ENCODE measurements at places on chromosomes 1 and 21. TPM values are rescaled to one million over a fixed set of nuclear protein-coding genes. Genes with fewer than 3 reads are reported as not detected.

DNA sequence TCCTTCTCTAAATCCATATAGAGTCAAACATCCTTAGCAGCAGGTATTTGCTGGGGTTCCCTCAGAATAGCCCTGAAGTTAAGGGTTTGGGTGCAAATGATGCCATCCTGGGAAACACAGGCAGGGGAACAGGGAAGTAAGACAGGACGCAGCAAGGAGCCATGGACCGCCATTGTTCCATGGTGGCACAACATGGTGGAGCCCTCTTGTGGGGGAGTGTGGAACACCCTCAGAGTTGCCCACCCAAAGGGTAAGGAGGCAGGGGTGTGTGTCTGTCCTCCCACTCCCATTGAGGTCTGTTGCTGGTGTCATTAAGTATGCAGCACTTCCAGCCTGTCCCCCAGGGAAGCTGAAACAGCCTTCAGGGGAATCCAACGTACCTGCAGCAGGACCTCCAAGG lies 20.4 kb upstream of the RCAN1 start:
- no peak for DNase-seq

DNA sequence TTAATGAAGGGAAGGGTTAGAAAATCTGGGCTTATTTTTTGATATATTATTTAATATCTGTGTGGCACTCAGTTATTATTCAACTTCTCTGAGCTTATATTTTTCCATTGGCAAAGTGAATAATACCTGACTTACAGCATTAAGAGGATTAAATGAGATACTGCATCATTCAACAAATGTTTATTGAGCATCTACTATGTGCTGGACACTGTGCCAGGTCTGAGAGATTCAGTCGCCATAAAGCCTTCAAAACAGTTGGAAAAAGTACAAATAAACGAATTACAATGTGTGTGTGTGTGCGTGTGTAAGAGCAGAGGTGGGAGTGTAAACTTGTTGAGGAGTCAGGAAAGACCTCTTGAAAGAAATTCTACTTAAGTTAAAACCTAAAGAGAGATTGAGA lies 87.9 kb upstream of the CD53 start:
- DNase-seq, result no peak

DNA sequence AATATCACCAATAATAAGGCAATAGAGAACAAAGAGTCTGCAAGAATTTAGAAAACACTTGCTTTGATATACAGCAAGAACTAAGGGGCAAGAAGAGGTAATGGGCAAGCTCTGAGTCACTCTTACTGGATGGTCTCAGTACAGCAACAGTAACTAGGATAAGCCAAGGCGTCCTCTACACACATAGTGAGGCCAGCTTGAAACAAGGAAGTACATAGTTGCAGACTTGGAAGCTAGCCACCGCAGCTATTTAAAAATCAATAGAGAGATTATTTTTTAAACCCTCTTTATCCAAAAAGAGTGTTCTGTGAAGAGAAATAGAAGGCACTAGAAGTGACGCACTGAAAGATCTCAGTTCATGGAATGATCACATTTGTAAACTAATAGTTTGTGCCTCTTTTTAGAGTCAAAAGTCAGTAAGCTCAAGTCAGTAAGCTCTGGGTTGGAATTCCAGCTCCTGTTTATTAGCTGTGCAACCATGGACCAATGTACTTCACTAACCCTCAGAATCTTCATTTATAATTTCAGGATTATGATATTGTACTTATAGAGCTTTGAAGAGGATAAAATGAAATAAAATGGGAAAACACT lies 118.6 kb downstream of the AKT3 start:
- no peak for DNase-seq

GRCh38 chr1:183241471-183241870 lies 55.4 kb downstream of the LAMC2 start:
- no peak for DNase-seq

DNA sequence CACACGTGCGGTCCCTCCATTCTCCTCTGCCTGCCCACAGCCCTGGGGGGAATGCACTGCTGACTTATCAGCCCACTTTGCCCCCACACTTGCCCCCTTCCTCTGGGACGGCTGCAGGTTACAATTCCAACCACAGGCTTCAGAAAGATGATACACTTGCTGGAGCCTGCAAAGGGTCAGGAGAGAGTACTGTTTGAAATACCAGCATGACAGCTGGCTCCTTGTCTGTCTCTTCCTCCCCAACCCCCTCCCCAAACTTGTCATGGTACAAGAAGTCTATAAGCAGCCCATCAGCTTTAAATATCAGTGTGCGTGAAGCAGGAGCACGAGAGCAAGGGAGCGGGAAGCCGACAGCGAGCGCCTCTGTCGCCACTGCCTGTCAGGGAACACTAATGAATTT lies 62.4 kb downstream of the ERI3 start:
- no peak for DNase-seq

DNA sequence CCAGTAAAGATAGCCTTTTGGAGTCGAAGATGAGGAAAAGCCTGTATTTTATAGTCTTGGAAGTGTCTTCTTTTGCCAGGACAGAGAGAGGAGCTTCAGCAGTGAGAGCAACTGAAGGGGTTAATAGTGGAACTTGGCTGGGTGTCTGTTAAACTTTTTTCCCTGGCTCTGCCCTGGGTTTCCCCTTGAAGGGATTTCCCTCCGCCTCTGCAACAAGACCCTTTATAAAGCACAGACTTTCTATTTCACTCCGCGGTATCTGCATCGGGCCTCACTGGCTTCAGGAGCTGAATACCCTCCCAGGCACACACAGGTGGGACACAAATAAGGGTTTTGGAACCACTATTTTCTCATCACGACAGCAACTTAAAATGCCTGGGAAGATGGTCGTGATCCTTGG lies at the start of gene VCAM1:
Gene VCAM1, plus strand, starts transcription at position 253 of the 400 bp plus-strand sequence. Its CDS starts 119 bp downstream, at position 372.
- no peak for DNase-seq

DNA sequence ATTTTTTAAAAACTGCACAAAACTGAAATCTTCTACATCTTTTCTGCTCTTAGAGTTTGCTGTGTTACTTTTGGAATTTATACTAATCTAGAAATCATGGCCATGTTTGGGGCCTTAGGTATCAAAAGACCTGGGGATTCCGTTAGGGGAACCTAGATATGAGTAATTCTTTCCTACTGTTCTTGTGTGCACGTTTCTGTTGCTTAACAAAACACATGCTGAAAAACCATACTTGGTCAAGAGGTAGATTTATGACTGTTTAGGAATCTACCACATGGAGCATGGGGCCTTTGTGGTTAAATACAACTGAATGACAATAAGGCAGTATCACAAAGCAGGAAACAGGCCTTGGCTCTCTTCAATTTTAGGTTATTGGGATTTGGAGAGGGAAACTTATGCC lies 291.9 kb upstream of the USP25 start:
- no peak for DNase-seq

DNA sequence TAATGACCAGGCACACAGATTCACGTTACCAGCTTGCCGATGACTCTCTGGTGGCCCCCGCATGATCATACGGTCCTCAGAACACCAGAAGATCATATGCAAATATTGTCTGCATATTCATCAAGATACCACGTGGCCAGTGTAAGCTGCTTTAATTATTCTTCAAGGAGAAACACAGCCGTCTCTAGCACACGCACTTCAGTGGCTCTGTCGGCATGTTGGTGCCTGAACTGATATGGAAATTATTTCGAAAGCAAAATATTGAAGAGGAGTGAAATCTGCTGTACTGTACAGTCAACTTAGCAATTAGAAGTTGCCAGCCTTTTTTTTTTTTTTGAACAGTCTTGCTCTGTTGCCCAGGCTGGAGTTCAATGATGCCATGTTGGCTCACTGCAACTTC lies 5.9 kb upstream of the KIF26B start:
- no peak for DNase-seq

DNA sequence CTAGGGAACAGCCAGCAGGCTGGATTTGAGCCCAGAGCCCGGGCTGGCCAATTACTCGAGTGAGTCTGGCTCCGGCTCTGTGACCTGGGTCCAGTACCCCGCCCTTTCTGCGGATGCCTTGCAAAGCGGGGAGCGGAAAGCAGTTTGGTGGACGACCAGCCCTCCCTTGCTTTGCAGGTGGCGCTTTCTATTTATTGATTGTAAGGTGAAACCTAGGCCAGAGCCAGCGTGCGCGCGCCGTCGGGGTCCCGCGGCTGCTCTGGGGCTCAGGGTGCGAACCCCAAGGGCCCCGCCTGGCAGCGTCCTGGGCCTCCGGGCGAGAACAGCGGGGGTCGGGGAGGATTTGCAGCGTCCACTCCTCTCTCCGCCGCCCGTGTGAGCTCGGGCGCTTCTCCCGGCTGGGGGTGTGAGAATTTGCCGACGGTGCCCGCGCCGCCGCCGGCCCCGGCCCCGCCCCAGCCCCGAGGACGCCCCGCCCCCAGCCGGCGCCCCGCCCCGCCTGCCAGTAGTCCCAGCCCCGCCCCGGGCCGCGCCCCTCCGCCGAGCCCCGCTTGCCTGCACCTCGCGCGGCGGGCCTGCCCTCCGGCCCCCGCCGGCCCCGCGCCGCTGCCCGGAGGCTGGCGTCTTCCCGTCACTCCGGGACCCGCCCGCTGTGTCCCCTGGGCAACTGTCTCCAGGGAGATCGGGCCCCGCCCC lies 37.6 kb downstream of the PIK3CD start:
- peak; percentile 71 for DNase-seq

GRCh38 chr1:236654957-236655356 lies 31.3 kb upstream of the ACTN2 start:
- DNase-seq, result no peak

GRCh38 chr1:29682171-29682918 lies 446.0 kb downstream of the PTPRU start:
- no peak for DNase-seq

- no peak for DNase-seq
Observed at GRCh38 chr1:185568155-185569123, 165.8 kb upstream of the HMCN1 start.

GRCh38 chr21:42651515-42652401 lies 1.7 kb upstream of the PDE9A start:
- DNase-seq, result no peak

GRCh38 chr21:36126208-36126565 lies 8.7 kb upstream of the CBR3 start:
- DNase-seq, result no peak

DNA sequence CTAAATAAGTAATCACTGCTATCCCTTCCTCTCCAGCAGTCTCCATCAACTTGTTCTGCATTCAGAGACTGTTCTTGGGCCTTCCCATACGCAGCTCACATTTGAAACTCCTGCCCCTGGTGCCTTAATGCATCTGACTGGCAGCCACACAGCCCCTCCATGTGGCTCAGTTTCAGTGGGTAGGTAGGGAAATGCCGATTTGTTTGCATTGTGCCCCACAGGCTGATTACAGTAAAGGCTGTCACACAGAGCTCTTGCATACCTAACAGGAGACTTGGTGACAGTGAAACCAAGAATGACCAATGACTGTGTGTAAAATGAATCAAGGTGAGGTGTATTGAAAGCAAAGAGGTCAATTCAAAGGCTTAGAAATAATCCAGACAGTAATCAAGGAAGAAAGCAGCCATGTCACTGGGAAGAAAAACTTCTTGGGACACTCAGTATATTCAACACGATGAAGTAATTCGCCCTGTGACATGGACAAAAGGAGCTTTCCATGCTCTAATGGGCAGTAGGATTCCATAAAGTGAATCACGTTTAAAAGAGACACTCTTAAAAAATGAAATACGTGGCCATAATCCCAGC lies 12.7 kb upstream of the B3GALNT2 start:
- DNase-seq, result no peak

DNA sequence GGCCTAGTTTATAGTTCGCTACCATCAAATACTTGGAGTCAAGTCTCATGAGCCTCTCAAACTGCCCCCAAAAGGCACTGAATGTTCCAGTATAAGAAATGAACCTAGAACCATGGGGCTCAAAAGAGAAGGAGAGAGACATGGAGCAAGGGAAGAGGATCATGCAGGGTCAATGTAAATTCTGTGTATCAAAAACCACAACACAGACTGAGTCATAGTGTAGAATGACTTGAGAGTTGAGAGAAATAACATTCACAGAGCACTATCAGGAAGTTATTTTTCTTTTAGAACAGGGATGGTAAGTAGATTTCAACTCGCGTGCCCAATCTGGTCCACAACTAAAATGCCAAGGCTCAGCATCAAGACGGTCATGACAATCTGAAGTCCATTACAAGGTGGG lies 59.8 kb downstream of the GNG12 start:
- DNase-seq, result no peak

DNA sequence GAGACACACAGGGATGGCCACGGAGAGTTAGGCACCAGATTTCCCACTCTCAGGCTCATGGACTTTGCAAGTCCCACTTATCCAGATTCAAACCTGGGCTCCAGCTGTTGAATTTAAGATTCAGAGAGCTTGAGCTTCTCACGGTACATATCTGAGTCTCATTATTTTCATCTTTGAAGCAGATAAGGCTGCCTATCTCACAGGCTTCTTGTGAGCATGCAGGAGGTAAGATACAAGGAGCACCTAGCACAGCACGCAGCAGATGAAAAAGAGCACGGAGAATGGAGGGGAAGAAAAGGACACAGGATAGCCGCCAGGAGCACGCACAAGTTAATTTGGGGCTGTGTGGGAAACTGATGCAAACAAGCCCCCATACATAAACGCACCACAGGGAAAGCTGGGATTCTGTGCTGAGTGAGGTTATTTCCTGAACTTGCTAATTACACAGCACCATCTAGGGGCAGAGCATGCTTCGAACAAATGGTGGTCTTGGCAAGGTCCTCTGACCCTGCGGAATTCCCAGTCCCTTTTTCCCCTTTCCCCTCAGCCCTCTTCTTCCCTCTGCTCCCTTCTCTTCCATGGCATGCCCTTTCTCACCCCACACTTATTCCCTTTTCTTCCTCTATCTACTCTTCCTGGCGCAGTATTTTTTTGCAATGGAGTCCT lies 134.7 kb upstream of the VANGL1 start:
- DNase-seq, result no peak

DNA sequence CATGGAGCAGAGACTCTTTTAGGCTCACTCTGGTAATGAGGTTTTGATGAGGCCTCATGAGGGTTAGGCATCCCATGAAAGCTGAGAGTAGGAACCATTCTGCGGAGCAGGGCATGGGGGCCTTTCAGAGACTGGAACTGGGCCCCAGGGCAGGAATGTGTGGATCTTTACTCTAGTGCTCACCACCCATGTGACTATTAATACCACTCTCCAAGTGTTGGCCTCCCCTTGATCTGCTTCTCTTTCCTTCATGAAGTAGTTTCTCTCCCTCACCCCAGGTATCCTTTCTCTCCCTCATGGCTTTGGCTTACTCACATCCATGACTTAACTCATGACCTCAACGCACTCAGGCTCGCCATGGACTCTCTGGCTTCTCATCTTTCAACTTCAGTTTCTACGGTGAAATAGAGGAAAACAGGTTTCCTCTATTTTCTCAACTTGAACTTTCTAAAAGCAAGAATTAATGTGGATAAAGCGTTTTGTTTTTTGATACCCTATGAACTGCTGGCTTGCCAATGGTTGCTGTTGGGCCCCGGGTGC lies 50.5 kb upstream of the GADD45A start:
- DNase-seq, result no peak

GRCh38 chr21:39065917-39066316 lies 117.3 kb downstream of the PSMG1 start:
- no peak for DNase-seq

GRCh38 chr1:31701091-31701736 lies 2.6 kb downstream of the COL16A1 start:
- DNase-seq, result no peak

The SELL gene
- 117 TPM for total RNA-seq

The MPZ gene
- 3.0 TPM for total RNA-seq

The GBP6 gene
- 0.65 TPM for total RNA-seq

The SPATC1L gene
- total RNA-seq, result 12.1 TPM

The DMBX1 gene
- total RNA-seq, result not detected

The OR14I1 gene
- not detected for total RNA-seq

The COL16A1 gene
- not detected for total RNA-seq

The EXOSC10 gene
- total RNA-seq, result 103 TPM

The KRTAP13-2 gene
- not detected for total RNA-seq

The NECTIN4 gene
- not detected for total RNA-seq

The SPRR3 gene
- not detected for total RNA-seq

The OR2T12 gene
- total RNA-seq, result not detected

The DARS2 gene
- 41.9 TPM for total RNA-seq

The CTSE gene
- not detected for total RNA-seq

The FAM151A gene
- not detected for total RNA-seq
